ENCODE measurements at places on chromosomes 2 and 18. TPM values are rescaled to one million over a fixed set of nuclear protein-coding genes. Genes with fewer than 3 reads are reported as not detected.

The VSNL1 gene
- not detected for polyA plus RNA-seq

The ABCG5 gene
- not detected for polyA plus RNA-seq

The TSPYL6 gene
- not detected for polyA plus RNA-seq

The WNT10A gene
- polyA plus RNA-seq, result not detected

The HOXD12 gene
- not detected for polyA plus RNA-seq
